ENCODE measurements at places on chromosomes 3 and 15. TPM values are rescaled to one million over a fixed set of nuclear protein-coding genes. Genes with fewer than 3 reads are reported as not detected.

- DNase-seq: no peak
Measured at GRCh38 chr3:72571638-72572114, 276.6 kb downstream of the SHQ1 start.

GRCh38 chr15:58678683-58679082 lies 70.8 kb downstream of the ADAM10 start:
- no peak for DNase-seq

DNA sequence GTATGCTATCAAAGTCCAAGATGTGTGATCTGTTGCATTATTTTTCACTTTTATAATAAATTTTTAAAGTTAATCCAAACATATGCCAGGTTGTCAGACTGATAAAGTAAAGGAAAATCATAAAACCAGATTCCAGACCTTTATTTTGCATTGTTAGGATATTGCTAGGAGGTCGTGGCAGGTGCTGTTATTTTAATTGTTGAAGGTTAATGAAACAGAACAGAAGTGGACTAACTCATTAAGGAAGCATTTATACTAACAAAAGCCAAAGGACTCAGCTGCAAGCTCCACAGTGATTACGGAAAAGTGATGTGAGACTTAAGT lies 63.1 kb downstream of the DCLK3 start:
- no peak for DNase-seq

GRCh38 chr3:52891164-52891563 lies 6.2 kb downstream of the STIMATE start:
- no peak for DNase-seq

GRCh38 chr15:35256141-35256540 lies 171.0 kb upstream of the NANOGP8 start:
- DNase-seq: no peak

- DNase-seq: no peak
Measured at GRCh38 chr3:160090653-160091052, 102.0 kb downstream of the IL12A start.

DNA sequence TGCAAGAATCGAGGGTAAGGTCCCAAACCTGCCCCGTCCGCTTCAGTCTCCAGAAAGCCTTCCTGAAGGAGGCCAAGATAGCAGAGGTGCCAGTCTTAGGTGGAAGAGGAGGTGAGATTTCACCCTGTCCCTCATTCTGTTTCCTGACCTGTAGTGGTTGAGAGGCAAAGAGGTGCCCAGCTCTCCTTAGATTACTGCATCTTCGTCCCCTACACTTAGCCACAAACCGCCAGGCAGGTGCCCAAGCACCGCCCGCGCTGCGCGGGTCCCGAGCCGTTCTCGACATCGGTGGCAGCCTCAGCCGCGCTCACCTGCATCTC lies 23.8 kb upstream of the POLG start:
- DNase-seq: no peak

DNA sequence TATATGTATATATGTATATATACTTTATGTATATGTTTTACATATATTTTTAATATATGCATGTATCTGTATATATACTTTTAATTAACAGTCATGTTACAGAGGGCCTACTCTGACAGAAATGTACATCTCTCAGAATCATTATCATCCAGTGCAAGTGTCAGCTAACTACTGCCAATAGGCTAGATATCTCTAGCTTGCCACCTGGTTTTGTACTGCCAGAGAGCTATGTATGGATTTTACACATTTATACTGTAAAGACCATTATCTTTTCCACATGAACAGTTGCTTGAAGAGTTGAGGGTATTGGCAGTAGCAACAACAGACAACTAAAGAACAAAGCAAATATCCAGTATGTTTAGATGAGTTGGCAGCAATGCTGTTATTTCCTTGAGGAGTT lies 99.7 kb upstream of the VGLL3 start:
- DNase-seq: no peak

GRCh38 chr15:82928711-82929110 lies 23.8 kb downstream of the HOMER2 start:
- DNase-seq: no peak

DNA sequence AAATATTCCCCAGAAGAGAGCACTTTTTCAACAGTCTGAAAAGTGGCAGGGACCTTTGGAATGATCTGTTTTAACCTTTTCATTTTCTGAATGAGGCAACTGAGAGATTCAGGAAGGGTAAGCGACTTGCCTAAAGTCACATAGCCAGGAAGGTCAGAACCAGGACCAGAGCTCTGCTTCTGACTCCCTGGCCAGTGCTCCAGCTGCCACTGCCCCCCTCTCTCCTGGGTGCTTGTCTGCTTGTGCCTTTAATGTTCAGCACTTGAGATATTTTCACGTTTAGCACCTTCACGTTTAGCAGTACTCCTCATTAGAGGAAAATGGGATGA lies 68.3 kb downstream of the SMAD3 start:
- DNase-seq: no peak

DNA sequence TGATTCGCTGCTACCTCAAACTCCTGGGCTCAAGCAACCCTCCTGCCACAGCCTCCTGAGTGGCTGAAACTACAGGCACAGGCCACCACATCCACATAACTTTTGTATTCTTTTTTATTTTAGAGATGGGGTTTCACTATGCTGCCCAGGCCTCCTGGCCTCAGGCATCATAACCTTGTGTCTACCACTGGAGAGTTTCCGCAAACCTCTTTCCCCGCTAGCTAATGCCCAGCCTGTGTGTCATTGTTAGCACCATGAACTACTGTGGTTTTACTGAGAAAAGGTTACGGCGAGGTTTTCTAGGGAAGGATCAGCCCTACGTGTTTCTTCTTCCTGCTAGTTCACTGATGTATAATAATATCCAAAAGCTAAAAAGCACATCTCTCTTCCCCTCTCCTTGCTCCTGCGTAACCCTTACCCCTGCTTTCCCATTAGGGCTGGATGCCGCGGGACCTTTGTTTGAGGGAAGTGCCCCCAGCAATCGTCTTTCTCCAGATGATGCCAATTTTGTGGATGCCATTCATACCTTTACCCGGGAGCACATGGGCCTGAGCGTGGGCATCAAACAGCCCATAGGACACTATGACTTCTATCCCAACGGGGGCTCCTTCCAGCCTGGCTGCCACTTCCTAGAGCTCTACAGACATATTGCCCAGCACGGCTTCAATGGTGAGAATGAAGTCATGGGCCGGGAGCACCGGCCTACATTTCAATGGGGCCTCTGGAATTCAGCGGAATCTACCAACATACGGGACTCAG lies 113.7 kb downstream of the LIPC start:
- no peak for DNase-seq

- DNase-seq: no peak
Measured at GRCh38 chr15:55327387-55327786, 8.4 kb downstream of the PIGB start.

- DNase-seq: no peak
Measured at GRCh38 chr3:29138171-29138570, 142.7 kb upstream of the RBMS3 start.

- DNase-seq: no peak
Measured at GRCh38 chr3:141421639-141422319, 53.5 kb downstream of the ZBTB38 start.

DNA sequence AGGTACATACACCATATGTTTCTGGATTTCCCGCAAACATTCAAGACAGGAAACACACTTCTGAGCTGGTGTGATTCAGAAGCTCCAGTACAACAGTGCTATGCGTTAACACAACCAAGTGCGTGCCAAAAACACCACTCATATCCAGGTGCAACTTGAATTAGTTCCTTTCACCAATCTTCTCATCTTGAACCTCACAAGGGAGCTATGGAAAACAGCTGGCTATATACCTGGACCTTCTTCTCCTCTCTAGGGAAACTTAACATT lies 31.3 kb downstream of the SUSD5 start:
- no peak for DNase-seq

GRCh38 chr15:101805605-101806345 lies 2.5 kb downstream of the OR4F6 start:
- DNase-seq: no peak

DNA sequence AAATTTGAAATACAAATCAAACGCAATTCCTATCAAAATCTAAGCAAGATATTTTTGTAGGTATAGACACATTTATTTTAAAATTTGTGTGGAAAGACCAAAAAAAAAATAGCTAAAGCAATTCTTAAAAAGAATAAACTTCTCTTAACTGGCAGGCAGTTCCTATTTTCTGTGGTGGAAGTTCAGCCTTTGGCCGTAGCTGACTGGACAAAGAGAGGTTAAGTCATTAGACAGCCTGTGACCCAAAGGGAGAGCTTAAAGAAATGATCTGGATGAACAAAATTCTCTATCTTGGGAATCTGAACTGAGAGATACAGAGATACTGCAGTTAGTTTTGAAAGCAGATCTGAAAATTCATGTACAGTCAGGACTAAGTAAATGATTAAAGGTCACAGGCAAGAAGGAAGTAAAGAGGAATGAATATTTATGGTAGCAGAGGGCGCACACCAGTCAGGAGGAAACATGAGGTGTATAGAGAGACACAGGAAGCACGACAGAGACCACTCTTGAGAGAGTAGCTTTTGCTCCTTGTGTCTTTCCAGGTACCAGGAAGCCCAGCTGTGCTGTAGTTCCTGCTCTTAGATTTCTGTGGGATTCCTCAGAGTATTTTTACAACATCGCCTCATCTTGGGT lies 57.5 kb downstream of the TPRG1 start:
- DNase-seq: no peak

DNA sequence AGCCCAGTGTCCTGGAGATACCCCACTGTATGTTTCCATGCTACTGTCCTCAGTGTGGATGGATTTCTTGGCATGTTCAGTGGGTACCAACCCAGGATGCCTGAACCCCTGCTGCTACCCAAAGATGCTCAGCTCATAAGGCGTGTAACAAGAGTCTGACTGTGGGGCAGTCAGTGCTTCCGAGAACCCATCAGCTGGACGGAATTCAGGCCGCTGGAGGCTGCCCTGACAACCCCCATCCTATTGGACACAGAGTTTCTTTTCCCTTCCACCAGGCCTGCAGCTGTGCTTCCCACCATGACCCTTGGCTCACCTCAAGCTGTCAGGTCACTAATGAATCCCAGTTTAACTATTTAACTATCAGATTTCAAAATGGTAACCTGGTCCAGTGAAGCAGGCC lies 224.1 kb upstream of the FEZF2 start:
- no peak for DNase-seq

GRCh38 chr15:75431682-75432081 lies 19.8 kb downstream of the SIN3A start:
- DNase-seq: no peak

SLC22A13 gene
- 2.2 TPM for total RNA-seq

ALS2CL gene
- total RNA-seq: 25.2 TPM

IGF2BP2 gene
- total RNA-seq: 2.6 TPM

GHSR gene
- total RNA-seq: not detected

TEX55 gene
- total RNA-seq: not detected

SLC12A1 gene
- 0.85 TPM for total RNA-seq

PP2D1 gene
- not detected for total RNA-seq

TFDP2 gene
- 29.2 TPM for total RNA-seq

NR1I2 gene
- total RNA-seq: not detected
